Stimulated activated naive B cell treated with anti-CD40 and anti-IgM and Interleukin-4, amounts not matched to agents 10 μg/mL and 1 μg/mL and 100 μg/mL, for 72 hours (primary cell): ENCODE measurements at places on chromosomes 6 and 20.

DNA sequence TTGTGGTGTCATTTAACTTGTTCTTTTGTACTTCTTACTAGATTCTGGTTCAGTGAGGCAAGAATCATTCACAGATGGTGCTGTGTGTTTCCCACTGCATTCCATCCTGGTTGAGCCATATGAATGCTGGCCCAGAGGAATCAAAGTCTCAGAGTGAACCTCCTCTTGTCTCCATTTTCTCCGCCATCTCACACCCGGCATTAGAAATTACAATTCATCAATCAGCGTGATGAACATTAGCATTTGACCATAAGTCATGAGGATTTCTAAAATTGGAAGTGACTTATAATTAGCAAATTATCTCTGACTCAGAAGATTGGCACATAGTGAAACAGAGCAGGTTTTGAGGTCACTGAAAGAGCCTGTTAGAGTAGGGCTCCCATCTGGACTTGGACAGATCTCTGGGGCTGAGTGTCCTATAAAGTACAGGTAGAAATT is 25.2 kb downstream of the TNFAIP3 start:
- H3K36me3 ChIP-seq, result peaks cover 16% of the 10 kb centered on the region
- no peak overlapping the region for H3K27ac ChIP-seq
- DNase-seq, result no peak
- H3K4me3 ChIP-seq, result no peak overlapping the region

- H3K4me3 ChIP-seq, result no peak overlapping the region
- H3K4me1 ChIP-seq, result no peaks in the 10 kb centered on the region
- H3K27ac ChIP-seq, result no peak overlapping the region
- H3K36me3 ChIP-seq, result peaks cover 5% of the 10 kb centered on the region
- DNase-seq, result no peak
- peaks cover 19% of the 10 kb centered on the region for H3K27me3 ChIP-seq
Observed at GRCh38 chr20:30812739-30813411, 444.6 kb upstream of the DEFB115 start.

GRCh38 chr20:47876311-47877088 is 91.2 kb upstream of the SULF2 start:
- H3K27ac ChIP-seq, result no peak overlapping the region
- peaks cover 3% of the 10 kb centered on the region for H3K4me1 ChIP-seq
- no peaks in the 10 kb centered on the region for H3K36me3 ChIP-seq
- peaks cover 36% of the 10 kb centered on the region for H3K27me3 ChIP-seq
- no peak overlapping the region for H3K4me3 ChIP-seq

GRCh38 chr6:1110164-1110563 is 201.7 kb upstream of the FOXQ1 start:
- H3K27me3 ChIP-seq, result peaks cover 36% of the 10 kb centered on the region
- H3K36me3 ChIP-seq, result no peaks in the 10 kb centered on the region
- H3K4me3 ChIP-seq, result no peak overlapping the region
- DNase-seq, result no peak
- H3K27ac ChIP-seq, result no peak overlapping the region
- H3K4me1 ChIP-seq, result no peaks in the 10 kb centered on the region

DNA sequence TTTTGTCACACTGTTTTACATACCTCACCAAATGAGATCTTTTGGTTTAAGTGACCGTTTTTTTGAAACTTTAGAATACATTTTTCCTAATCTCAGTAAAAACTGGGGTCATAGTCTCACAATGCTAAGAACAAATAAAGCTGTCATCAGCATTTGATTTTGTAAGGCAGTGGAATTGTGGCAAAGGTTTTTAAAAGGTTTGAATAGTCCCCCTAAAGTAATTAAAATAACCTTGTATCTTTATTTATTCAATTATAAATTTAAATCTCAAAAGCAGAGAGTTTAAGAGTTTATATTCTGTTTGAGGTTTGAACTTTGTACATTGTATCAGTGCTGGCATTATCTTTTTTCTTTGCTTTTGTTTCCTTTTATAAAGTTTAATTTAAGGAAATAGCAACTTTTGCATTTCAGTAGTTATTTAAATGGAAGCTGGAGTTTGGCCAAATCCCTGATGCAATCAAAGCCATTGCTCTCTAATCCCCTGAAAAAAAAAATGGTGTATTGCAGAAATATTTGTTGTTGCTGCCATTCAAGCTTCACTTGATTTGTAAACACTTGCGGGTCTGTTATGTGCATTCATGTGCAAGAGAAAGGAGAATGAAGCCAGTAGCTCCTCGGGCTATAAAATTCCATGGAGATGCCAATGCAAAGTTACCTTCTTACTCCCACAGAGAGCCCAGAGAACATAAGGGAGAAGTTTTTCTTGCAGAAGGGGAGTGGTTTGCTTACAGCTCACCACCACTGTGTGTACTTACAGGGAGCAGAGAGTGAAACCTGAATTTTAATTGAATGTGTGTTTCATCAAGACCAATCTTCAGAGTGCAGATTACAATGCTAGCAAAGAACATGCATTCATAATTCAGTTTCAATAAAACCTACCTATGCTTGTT is 391.8 kb downstream of the ARHGAP18 start:
- DNase-seq, result no peak
- H3K27ac ChIP-seq, result no peak overlapping the region
- H3K4me1 ChIP-seq, result no peaks in the 10 kb centered on the region
- no peak overlapping the region for H3K4me3 ChIP-seq
- no peaks in the 10 kb centered on the region for H3K36me3 ChIP-seq

DNA sequence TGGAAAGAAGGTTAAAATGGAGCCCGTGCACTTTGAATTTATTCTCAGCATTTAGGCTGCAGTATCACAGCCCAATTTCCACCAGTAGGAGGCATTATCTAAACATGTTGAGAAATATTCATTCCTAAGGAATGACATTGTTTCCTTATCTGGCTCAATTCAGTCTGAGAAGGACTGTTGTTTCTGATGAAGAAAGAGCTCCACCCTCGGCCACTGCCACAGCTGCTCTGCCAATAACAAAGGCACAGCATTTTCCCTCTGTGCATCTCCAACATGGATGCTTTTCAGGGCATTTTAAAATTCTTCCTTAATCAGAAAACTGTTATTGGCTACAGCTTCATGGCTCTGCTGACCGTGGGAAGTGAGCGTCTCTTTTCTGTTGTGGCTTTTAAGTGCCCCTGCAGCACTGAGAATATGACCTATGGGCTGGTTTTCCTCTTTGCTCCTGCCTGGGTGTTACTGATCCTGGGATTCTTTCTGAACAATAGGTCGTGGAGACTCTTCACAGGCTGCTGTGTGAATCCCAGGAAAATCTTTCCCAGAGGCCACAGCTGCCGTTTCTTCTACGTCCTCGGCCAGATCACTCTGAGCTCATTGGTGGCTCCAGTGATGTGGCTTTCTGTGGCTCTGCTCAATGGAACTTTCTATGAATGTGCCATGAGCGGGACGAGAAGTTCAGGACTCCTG is at the start of gene CALHM5:
Gene CALHM5 (plus strand): TSS at position 216 of the 687 bp plus-strand sequence. CDS start 58 bp downstream, at position 274.
- peaks cover 13% of the 10 kb centered on the region for H3K4me1 ChIP-seq
- H3K27ac ChIP-seq, result no peak within 1 kb of the TSS
- no peaks in the 10 kb centered on the region for H3K36me3 ChIP-seq
- no peak within 1 kb of the TSS for H3K4me3 ChIP-seq
- H3K27me3 ChIP-seq, result no peaks in the 10 kb centered on the region
- DNase-seq, result no peak

- H3K27ac ChIP-seq, result no peak overlapping the region
- H3K36me3 ChIP-seq, result no peaks in the 10 kb centered on the region
- DNase-seq, result no peak
- no peaks in the 10 kb centered on the region for H3K4me1 ChIP-seq
- no peak overlapping the region for H3K4me3 ChIP-seq
- H3K27me3 ChIP-seq, result peaks cover 14% of the 10 kb centered on the region
Observed at GRCh38 chr6:169266746-169267591, 13.3 kb upstream of the THBS2 start.
